ENCODE measurements at places on chromosomes 3 and 15.
A peak's percentile ranks its signal among the peaks of the same experiment; 100 is the strongest.

DNA sequence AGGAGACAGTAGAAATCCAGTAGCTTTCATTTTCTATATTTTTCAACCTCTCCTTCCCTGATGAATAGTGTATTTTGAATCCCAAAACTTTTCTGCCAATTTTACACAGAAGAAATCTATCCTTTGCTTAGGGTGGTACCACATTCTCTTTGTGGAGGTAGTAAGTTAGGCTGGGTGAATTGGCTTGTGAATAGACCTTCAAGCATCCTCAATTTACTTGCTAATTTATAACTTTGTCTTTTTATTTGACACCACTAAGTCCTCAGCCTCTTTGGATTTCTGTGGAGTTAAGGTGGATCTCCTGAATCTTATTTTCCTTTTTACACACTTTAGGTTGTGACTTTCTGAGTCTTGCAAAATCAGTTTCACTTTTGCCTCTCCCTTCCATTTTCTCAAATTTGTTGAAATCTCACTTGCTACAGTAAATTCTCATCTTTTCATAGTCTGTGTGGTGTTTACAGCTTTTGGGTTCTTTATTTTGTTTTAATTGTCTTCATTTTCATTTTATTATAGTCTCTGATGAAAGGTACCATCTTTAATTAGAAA is 5.7 kb upstream of the PLSCR1 start:
- no peak for DNase-seq

DNA sequence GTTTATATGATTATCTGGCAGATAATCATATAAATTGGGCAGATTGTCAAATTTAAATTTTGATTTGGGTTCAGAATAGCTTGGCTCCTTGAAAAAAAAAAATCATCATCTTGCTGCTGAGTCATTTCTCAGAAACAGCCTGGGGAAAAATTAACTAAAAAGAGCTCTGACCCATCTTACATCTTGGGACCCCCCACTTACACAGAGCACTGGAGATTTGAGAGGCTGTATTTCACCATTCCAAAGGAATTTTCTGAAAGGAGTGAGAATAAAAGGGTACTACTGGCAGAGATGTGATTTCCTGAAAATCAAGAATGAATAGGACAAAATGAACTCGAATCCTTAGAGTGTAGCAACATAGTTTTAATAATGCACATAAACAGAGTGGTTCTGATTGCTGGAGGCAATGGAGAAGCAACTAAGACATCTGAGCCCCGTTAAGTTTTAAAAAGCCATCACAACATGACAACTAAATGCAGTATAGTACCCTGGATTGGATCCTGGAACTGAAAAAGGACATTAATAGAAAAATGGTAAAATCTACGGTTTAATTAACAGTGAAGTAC is 97.5 kb downstream of the RFTN1 start:
- no peak for DNase-seq

- no peak for DNase-seq
Observed at GRCh38 chr15:51323749-51324148, 14.6 kb downstream of the CYP19A1 start.

DNA sequence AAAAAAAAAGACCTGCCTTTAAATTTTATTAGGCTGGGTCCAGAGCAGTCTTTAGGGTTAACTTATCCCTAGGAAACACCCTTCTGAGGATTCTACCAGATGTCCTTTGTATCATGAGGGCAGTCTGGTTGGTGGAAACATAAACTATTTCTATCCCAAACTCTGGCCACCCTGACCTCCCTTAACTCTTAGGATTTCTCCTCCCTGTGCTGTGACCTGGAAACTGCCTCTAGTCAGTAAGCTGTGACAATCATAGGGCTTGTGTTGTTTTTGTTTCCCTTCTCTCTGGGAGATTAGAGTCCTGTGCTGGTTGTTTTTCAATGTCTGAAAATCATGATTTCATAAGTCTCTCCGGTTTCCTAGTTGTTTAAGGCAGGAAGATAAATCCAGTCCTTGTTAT is 78.1 kb downstream of the TNFAIP8L3 start:
- DNase-seq = no peak

GRCh38 chr3:197501879-197502620 is 53.7 kb downstream of the BDH1 start:
- peak; percentile 28 for DNase-seq
